ENCODE measurements at places on chromosomes 11 and 22.

- DNase-seq: no peak
These were observed 138.3 kb downstream of the SNX19 start for GRCh38 chr11:130778026-130778425.

GRCh38 chr22:37472418-37473006 is 13.7 kb downstream of the MFNG start:
- DNase-seq: no peak

GRCh38 chr11:74784234-74784633 is 35.6 kb downstream of the RNF169 start:
- no peak for DNase-seq

GRCh38 chr11:46200537-46201281 is 76.8 kb upstream of the CREB3L1 start:
- no peak for DNase-seq

GRCh38 chr11:35515224-35515623 is 10.2 kb downstream of the PAMR1 start:
- DNase-seq: no peak

DNA sequence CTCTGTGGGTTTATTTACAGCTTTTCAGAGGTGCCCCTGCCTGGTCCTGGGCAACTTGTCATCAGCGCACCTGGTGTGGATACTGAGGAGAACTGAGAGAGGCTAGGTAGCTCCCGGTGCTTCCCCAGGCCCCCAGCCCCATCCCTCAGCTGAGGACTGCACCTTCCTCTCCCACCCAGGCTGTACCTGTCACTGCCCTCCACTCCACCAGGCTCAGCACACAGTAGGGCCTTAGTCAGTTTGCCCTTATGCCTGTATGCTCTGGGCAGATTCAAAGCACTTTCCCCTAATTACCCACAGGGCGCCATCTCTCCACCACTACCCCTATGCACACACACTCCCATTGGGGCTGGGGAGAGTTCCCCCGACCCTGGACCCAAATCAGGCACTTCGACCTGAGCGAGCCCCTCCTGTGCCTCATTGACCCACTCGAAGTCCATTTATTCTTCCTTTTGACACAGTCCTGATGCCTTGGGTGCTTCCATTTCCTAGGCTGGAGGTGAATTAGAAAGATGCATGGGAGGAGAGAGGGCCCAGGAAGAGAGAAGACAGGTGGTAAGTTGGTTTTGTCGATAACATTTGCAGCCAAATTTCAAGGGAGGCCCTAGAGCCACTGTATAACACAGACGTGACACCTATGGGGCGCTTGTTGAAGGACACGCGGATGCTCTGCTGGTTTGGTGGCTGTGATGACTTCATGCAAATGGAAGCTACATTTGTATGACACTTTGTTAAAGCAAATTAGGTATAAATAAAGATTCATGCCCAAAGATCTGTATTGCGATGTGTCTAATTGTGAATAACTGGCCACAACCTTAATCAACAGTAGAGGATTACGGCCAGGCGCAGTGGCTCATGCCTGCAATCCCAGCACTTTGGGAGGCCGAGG is 13.8 kb upstream of the PICK1 start:
- no peak for DNase-seq

GRCh38 chr11:36306888-36307287 is 10.8 kb downstream of the PRR5L start:
- no peak for DNase-seq

DNA sequence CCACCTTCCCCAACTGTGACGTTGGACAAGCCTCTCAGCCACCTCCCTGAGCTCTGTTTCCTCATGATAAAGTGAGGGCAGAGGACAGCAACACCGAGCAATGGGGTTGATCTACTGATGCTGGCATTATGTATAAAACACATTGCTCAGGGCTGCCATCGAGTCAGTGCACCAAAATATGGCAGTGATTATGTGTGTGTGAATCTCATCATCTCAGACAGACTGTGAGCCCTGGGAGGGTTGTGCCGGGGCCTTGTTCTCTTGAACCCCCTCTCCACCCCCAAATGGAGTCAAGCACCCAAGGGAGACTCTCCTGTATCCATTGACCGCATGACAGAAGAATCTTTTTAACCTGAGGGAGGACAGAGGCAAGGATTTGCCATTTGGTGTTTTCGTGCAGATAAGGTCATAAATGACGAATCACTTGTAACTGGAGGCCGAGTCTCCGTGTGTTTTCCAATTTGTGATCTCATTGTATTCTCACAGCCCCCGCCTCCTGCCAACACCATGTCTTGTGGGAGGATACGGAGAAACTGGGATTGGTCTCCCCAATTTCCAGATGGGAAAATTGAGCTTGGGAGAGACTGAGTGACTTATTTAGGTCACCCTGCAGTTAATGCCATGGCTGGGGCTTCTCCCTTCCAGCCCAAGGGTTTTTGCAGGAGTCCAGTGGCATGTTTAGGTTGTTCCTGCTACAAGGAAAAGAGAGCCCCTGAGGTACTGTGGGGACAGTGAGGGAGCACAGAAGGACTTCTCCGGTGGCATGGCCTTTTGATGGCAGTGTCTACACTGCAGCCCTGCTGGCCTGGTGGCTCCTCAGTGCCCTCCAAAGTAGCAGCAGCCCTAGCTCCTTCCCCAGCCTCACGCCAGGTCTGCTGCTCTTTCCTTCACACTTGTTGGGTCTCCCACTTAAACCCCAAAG is 52.4 kb downstream of the CHRDL2 start:
- no peak for DNase-seq

GRCh38 chr11:72972496-72973128 is 158.4 kb downstream of the ATG16L2 start:
- no peak for DNase-seq

GRCh38 chr11:113315811-113316210 is 1.4 kb downstream of the TTC12 start:
- DNase-seq: no peak

DNA sequence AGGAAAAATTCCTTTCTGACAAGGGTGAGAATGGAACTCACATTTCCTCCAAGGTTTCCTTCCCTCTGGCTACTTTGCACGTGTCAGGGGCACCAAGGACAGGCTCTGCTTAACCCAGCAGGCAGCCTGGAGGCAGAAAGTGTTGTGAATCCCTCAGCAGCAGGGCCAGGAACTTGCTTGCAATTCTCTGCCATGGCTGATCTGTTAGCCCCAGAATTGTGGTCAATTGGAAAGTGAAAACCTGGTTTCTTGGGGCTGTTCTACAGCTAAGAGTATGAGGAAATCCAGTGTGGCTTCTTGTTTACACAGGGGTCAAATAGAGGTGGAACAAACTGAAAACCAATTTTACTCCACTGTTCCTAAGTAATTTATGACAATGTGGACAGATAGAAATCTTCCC is 38.3 kb upstream of the CEP295 start:
- DNase-seq: no peak

GRCh38 chr11:16114431-16114830 is 241.9 kb downstream of the SOX6 start:
- DNase-seq: no peak
